A375 (cell line): ENCODE measurements at places on chromosomes 11 and 22. TPM values are rescaled to one million over a fixed set of nuclear protein-coding genes. Genes with fewer than 3 reads are reported as not detected.

The POTEH gene
- total RNA-seq = 14.2 and 24.9 TPM in 2 replicates

The BACE1-AS gene
- total RNA-seq = 3.3 and 4.1 TPM in 2 replicates

The PKDREJ gene
- total RNA-seq = not detected in 2 replicates

The RASD2 gene
- total RNA-seq = 0.16 TPM in 1 of 2 replicates, not detected in the other

The CD6 gene
- not detected in 2 replicates for total RNA-seq

The BDNF gene
- total RNA-seq = 4.1 and 5.9 TPM in 2 replicates

The OR5P2 gene
- not detected in 2 replicates for total RNA-seq

The SERPIND1 gene
- total RNA-seq = 0.49 and 0.61 TPM in 2 replicates
